ENCODE measurements at places on chromosomes 7 and 10.

- no peak for DNase-seq
These were observed 19.6 kb upstream of the FAM25A start for GRCh38 chr10:87000491-87000890.

DNA sequence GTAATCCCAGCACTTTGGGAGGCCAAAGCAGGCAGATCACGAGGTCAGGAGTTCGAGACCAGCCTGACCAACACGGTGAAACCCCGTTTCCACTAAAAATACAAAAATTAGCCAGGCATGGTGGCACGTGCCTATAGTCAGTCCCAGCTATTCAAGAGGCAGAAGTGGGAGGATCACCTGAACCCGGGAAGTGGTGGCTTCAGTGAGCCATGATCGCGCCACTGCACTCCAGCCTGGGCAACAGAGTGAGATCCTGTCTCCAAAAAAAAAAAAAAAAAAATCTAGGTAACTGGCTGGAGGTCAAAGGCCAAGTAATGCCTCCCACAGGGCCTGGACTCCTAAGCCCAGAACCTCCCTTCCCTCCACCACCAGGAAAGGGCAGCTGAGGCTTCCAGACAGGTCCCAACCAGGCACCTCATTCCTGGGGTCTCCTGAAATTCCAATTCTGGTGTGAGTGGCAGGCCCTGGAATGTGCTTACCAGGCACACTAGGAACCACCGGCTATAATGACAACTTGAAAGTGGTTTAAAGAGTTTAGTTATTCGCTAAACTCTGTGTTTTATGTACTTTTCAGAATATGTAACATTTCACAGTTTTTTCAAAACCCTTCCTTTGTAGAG is 86.9 kb upstream of the TNRC18 start:
- DNase-seq = no peak

- no peak for DNase-seq
These were observed 203.9 kb upstream of the GPR26 start for GRCh38 chr10:123462246-123462645.

GRCh38 chr10:1620803-1621202 is 116.5 kb downstream of the ADARB2 start:
- DNase-seq = no peak

DNA sequence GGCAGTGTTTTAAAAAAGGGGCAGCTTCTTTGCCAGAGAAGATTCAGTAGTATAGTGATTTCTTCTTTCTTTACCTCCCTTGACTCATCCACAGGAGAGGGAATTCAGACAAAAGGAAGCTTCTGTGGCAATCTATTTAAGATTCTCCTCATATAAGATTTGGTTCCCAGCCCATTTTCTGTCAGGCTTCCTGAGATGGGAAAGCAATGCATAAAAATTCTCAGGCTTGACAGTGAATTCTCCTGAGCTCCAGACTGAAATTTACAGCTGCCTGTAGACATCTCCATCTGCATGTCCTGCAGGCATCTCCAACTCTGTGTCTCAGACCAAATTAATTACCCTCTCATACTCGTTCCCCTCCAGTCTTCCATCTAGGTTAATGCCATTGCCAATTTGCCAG is 72.8 kb downstream of the TSPAN12 start:
- no peak for DNase-seq

DNA sequence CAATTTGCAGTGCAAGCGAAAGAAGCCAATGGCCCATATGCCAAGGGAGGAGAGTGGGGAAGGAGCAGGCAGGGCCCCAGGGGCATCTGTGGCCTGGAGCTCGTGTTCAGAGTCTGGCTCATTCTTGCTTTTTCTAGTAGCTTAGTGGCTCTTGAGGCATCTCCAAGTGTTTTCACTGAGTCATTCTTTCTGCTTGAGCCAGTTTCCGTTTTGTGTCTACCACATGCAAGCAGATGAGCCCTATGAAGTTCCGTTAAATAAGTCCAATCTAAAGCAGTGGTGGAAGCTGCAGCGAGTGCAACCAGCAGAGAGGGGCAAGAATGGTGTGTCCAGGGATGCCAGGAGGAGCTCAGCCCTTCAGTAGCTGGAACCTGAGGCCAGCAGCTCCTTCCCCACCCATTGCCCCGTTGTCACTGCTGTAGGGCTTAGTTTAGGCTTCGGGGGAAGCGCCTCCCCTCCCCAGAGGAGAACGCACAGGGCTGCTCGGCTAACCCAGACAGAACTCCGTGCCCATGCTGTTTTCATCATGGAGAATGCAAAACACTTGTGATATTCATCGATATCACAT is 57.4 kb upstream of the EBF3 start:
- no peak for DNase-seq

- no peak for DNase-seq
These were observed 70.9 kb upstream of the INHBA start for GRCh38 chr7:41773756-41774155.

- DNase-seq = no peak
These were observed 249.1 kb upstream of the PITRM1 start for GRCh38 chr10:3421537-3422257.

GRCh38 chr7:152158801-152159587 is 133.5 kb downstream of the GALNT11 start:
- DNase-seq = no peak

GRCh38 chr7:74083928-74084721 is 521 bp downstream of the LIMK1 start:
- DNase-seq = peak; percentile 61

DNA sequence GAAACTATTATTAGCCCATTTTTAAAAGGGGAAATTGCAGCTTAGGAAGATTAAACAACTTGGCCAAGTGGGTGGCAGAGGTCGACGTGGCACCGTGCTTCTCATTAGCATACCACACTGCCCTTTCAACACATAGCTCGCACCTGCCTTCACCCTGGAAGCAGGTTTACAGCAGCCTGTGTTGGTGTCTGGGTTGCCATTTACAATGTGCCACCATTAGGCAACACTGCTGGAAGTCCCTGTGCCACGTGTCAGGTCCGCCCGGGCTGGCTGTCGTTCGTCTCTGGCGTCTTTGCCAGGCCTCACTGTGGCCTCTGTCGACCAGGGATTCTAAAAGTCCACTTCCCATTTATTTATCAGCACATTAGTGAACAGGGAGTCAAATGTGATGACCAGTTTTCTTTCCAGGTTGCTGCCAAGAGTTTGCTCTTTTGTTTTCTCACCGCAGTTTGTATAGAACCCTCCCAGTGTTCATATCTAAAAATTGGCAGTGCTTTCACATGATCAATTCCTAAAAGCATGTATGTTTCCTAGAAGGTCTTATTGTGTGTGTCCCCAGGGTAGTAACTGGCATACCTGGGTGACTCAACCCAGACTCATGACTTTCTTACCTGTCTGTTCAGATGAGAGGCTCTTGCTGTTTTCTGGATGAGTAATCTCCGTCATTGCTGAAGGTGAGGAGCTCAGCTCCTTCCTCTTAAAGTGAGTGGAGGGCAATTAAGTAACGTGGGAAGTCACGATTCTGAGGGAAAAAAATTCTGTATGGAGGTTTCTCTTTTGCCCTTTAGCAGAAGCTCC is 9.2 kb downstream of the INSIG1 start:
- DNase-seq = no peak

DNA sequence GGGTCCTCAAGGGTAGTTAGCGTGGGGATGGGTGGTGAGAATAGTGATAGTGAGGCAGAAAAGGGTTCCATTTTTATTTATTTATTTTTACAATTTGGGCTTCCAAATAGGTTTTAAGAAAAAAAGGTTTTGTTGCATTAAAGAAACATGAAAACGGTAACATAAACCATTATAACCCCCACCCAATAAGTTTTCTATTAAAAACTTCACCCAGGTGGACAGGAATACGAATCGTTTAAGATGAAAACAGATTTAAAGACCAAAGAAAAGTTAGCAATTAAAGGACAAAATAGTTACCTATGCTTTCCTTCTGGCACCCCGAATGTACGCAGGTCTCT is 78.7 kb downstream of the ZFAND4 start:
- DNase-seq = no peak

DNA sequence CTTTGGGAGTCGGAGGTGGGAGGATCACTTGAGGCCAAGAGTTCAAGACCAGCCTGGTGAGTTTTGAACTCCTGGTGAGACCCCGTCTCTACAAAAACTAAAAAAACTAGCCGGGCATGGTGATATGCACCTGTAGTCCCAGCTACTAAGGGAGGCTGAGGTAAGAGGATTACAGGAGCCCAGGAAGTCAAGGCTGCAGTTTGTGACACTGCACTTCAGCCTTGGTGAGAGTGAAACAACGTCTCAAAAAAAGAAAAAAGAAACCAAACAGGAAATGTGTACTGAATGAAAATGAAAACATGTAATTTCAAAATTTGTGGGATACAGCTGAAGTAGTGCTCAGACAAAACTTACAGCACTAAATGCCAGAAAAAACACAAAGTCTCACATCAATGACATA is 7.6 kb downstream of the ARHGAP12 start:
- DNase-seq = no peak

DNA sequence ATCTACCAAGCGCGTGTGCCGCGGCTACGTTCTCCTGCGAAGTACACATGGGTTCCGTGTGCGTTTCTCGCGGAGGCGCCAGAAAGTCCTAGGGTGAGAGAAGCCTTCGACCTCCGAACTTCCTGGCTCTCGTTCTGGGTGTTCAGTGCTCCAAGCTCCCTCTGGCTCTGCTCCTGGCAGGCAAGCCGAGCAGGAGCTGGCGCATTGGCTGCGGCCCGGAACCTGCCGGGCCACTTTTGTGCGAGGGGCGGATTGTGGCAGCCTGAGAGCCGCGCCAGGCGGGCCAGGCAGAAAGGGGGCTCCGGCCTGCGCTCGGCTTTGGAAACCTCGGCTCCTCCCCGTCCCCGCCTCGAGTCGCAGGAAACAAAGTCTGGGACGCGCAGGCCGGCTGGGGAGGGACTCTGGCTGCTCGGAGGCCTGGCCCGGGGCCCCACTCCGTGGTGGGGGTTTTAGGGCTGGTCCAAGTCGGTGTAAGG is 9.6 kb downstream of the EMX2 start:
- DNase-seq = no peak

DNA sequence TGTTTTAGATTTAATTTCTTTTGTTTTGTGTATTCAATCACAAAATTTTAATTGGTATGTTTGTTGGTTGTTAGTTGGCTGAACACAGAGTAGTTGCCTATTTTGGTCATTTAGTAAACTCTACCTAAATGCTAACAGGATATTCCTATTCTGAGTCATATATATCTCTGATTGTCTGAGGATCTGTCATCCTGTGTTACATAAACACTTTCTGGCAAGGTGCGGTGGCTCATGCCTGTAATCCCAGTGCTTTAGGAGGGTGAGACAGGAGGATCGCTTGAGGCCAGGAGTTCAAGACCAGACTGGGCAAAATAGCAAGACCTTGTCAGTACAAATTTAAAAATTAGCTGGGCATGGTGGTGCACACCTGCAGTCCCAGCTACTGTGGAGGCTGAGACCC is 178.6 kb downstream of the PLCE1 start:
- DNase-seq = no peak

DNA sequence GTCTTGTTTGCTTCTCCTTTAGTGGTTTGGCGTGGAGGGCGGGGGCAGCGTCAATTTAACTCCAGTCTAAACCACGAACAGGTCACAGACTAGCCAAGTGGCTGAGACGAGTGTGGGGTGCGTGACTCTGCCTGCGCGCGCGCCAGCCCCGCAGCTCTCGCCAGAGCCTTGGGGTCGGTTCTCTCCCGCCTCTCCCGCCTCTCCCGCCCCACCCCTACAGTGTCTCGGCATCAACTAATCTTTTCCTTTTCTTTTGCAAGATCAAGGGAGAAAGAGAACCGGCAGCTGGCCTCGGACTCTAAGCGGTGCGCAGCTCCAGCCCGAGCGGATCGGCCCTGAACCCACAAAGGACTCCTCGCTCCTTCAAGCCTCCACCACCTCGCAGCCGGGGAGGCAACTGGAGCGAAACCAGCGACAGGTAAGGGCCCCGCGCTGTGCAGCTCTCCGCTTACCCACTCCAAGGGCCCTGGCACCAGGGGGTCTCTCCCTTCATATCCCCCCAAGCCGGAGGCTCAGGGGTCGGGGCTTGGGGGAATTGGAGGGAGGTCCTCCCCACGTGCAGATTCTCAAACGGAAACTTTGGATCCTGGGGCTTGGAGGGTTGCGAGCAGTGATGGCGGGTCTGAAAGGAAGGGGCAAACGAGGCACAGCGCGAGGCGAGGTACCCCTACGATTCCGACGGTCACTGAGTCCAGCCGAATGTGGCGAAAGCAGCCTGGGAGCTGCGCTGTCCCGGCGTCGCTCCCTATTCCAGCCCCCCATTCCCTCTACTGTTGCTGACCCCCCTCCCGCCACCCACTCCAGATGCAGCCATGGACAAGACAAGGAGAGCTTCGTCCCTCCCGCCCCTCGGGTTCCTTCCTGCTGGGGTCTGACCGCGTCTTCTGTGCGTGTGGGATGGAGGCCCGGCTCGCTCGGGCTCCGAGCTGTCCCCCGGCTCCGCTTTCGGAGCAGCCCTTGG is 829 bp downstream of the CHRM2 start:
- peak; percentile 27 for DNase-seq

GRCh38 chr7:494906-495305 is 24.7 kb downstream of the PDGFA start:
- DNase-seq = no peak

DNA sequence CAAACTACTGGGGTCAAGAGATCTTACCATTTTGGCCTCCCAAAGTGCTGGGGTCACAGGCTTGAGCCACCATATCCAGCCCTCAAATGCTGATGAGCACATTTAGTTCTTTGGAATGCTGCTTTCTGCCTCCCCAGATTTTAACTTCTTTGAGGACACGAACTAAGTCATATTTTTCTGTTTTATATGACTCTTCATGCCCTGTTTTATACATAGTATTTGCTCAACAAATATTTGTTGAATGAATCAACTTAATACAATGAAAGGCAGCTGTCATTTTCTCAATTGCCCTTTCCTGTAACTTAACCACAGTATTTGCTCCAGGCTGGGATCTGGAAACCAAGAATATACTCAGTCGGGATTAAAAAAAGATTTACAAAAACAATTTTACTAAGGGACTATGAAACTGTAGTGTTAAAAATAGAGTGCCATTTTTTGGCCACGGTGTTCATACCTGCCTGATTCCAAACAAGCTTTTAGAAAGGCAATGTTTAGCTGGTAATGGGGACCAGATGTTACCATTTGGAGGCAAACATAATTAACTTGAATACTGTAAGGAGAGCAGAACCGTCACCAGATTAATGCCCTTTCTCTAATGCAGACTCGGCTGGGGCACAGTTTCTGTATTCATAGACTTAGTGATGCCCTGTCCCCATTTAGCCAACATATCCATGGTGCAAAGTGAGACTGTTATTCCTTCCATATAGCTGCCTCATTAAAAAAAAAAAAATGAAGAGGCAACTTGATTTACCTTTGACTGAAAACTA is 117.6 kb downstream of the NRP1 start:
- no peak for DNase-seq

DNA sequence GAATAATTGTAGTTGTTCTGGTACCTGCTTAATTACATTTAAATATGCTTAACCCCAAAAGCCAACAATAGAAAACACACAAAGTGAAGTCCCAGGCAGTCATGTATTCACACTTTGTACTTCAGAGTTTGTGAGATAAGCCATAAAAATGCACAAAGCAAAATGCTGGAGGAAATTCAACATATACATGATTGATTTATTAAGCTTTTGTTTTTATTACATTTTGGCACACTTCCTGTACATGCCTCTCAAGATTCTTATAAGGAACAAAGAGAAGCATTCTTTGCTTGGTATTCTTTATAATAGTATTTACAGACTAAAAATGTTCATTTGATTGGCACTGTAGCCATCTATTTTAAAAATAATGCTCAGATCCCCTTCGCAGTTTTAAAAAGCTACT is 107.7 kb upstream of the ANK3 start:
- DNase-seq = no peak

All from lung (tissue), 17 donors.